Natural killer cell treated with Interleukin-12 subunit alpha and Interleukin-12 subunit beta and Interleukin-15 and Interleukin-18, amount 100 ng/mL, for 72 hours (primary cell): ENCODE measurements at places on chromosomes 1 and 21.

GRCh38 chr1:109502364-109502851 is 7.1 kb downstream of the AMIGO1 start:
- no peak for DNase-seq

- DNase-seq: no peak
These were observed 73.6 kb upstream of the NEGR1 start for GRCh38 chr1:72355899-72356298.

DNA sequence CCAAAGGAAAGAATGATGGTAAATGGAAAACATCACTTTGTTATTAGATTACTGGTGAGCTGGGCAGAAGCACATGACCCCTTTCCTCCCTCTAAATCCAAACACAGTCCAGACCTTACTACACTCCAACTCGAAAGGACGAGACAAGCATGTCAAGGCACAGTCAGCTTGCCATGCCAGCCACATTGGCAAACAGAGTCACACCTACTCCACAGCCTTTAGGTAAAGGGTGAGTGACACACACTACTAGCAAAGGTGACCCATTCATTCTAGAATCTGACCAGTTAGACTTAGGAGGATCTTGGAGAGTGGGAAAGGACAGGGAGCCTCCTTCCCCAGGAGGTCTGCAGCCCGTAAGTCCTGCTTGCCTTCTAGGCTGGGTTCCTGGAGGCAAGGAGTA is 3.0 kb downstream of the SLC44A3 start:
- no peak for DNase-seq

- no peak for DNase-seq
These were observed 9.8 kb downstream of the PPP2R5A start for GRCh38 chr1:212294983-212295382.

DNA sequence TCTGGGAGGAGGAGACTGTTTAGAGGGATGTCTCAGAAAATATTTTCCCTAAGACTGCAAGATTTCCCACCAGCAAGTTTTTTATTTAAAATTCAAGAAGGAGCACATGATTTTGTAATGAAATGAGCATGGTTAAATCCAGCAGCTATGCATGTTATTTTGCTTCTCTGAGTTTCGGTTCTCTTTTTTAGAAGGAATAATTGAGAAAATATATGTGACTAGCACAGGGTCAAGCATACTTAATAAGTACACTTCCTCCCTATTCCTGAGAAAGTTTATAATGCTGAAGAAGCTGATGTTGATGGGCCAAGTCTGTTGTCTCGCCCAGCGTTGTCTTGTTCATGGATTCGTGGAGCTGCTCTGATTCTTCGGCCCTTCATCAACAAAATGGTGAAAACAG is 51.2 kb downstream of the EXO1 start:
- DNase-seq: no peak

- DNase-seq: no peak
These were observed 4.8 kb downstream of the FAM131C start for GRCh38 chr1:16068356-16069270.

GRCh38 chr1:24803220-24803619 is 58.0 kb downstream of the CLIC4 start:
- no peak for DNase-seq

GRCh38 chr1:208302699-208303238 is 58.6 kb upstream of the PLXNA2 start:
- no peak for DNase-seq

GRCh38 chr1:88462488-88463261 is 221.4 kb upstream of the PKN2 start:
- no peak for DNase-seq

- DNase-seq: no peak
These were observed 5.7 kb downstream of the KCNQ4 start for GRCh38 chr1:40789342-40789598.

DNA sequence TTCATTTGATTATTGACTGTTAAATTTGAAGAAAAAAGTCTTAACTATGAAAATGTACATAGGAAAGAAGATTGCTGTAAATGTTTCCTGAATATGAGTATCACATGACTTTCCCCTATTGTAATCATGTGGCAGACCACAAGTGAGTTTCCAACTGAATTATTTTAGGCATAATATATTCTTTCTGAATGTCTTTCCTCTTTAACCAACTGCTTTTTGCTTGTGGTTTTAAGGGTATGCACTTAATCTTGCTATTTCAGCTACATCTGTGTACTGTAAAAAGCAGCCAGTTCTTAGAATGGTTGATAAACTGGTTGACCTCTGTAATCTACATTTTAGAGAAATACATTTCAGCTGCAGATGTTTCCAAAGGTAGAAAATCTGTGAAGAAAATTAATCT is 400.7 kb downstream of the NEGR1 start:
- no peak for DNase-seq

DNA sequence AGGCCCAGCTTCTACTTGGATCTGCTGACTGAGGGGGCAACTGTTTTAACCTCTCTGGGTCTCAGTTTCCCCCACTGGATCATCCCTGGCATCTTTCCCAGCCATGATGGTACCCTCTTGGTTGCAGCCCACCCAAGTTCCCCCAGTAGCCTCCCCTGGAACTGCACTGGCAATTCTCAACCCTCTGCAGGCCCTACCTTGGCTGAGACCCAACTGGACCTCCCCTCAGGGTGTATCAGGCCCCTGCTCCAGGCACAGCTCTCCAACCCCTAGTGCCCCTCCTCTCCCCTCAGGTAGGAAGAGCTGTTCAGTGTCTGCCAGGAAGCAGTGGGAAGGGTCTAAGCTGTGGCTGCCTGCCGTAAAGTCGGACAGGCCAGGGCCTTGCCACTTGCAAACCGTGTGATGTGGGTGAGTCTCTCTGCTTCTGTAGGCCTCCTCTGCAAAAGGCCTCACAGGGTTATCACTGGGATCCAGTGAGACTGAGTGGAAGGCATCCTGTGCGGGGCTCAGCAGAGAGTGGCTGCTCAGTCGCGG is 32.1 kb downstream of the RHBG start:
- DNase-seq: no peak

GRCh38 chr1:60562740-60563139 is 489.2 kb upstream of the C1orf87 start:
- DNase-seq: no peak

GRCh38 chr1:229452956-229453801 is 19.3 kb upstream of the ACTA1 start:
- no peak for DNase-seq

DNA sequence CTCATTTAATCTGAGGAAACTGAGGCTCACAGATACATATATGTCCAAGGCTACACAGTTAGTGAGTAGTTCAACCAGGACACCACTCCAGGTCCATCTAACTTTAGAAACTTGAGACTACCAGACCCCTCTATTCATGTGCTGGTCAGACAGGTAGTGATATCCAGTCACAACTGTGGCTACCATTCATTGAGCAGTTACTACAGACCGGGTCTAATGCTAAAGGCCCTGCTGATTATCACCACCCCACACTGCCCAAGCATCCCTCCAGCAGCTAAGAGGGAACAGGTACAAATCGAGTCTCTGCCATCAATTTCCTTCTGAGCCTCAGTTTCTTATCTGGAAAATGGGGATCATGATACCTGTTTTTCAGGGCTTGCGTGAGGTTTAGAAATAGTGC is 5.3 kb downstream of the HPCA start:
- DNase-seq: no peak

GRCh38 chr1:15932612-15933011 is 43.3 kb downstream of the ZBTB17 start:
- no peak for DNase-seq

DNA sequence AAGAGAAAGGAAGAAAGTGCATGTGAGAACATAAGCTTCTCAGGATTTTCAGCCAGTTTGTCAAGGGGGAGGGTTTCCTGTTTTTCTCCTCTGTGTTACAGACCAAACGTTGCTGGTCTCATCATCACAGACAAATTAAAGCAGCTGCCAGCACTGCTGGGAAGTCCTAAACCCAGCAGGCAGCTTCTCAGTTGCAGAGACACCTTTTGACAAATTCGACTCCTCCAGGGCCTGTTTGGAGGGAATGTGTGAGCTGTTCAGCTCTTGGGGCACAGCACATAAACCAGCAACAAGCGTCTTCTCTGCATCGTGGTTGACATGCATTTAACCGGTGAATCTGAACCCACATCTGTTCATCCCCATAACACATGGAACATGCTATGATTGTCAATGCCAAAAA is 454.6 kb upstream of the RUNX1 start:
- no peak for DNase-seq

GRCh38 chr1:95578462-95578861 is 344.5 kb downstream of the RWDD3 start:
- no peak for DNase-seq

GRCh38 chr1:117757668-117758067 is 151.8 kb downstream of the TENT5C start:
- DNase-seq: no peak

DNA sequence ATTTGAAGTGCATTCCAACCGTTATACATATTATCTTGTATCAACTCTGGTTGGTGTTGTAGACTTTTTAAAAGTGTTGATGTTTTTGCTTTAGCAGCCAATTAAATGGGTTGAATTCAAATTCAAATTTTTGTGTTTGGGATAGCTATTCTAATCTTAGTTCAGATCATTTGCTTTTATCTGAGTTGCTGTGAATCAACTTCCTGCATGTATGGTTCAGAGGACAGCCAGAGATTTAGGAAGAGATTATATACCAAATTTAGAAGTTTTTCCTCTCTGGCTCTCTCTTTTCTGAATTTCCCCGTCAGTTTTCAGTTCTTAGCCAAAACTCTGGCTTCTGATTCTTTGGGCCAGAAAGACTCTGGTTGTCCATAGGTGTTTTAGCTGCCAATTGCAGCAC is 415.5 kb downstream of the NUF2 start:
- no peak for DNase-seq

GRCh38 chr1:185289880-185290279 is 27.2 kb downstream of the IVNS1ABP start:
- no peak for DNase-seq

DNA sequence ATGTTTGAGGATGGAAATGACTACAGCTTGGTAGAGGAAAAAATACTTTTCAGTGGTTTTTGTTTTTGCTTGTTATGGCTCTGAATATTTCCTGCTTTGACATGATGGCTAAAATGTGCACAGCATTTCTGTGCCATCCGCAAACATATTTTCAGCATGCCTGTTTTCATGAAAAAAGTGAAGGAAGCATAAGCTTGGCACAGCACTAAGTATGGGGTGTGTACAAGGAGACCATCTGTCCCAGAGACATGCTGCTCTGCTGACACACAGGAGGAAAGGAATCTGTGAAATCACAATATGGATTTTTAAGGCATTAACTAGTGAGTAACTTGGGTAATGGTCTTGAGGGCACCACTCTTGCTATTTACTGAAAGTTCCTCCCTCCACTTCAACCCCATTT is 595.5 kb downstream of the RWDD3 start:
- DNase-seq: no peak

GRCh38 chr1:66931590-66931989 is 6.8 kb downstream of the MIER1 start:
- DNase-seq: no peak

GRCh38 chr21:38326899-38327298 is 70.1 kb downstream of the KCNJ15 start:
- no peak for DNase-seq

DNA sequence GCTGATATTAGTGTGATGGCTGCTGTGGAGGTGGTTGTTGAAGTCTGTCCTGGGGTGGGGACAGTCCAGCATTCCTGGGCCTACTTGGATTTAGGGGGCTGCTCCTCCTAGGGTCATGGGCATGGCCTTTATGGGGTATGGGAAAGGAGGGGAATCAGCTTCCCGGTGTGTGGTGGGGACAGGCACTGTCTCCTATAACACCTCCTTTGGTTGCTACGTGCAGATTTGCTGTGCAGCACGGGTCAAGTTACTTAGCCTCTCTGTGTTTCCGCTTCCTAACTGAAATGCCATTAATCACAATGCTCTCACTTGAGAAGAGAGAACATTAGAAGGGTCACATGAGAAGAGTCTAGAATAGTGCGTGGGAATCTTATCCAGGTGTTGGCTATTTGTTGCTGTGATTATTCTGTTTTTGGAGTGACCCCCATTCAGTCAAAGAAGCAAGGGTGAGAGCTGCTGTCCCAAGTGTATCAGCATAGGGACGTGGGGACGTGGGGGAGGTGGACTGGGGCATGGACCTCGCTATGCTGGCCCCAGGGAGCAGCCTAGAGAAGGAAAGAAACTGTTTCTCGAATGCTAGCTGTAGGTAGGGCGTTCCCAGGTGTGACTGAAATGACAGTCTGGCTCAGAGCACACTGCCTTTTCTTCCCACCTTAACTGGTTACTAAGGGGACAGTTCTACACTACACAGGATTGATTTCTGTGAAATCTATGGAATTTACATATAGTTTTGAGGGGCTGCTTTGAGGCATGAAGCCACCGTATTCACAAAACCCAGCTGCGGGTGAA is 19.9 kb downstream of the SOX13 start:
- no peak for DNase-seq

DNA sequence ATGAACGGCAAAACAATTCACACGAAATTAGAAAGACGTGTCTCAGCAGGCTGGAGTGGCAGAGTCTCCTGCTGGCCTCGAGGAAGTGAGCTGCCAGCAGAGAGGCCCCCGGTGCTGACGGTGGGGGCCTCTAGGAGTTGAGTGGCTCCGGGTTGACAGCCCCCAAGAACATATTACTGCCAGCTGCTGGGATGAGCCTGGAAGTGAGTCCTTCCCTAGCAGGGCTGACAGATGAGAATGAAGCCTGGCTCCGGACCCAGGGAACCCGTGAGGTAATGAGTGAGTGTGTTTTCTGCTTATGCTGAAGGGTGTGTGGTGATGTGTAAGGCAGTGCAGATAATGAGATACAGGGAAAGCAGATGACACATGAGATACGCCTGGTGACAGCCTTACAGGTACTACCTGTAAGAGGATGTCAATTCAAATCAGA is 23.5 kb upstream of the LRRC47 start:
- no peak for DNase-seq

- no peak for DNase-seq
These were observed 3.2 kb downstream of the CTPS1 start for GRCh38 chr1:40982721-40983120.

DNA sequence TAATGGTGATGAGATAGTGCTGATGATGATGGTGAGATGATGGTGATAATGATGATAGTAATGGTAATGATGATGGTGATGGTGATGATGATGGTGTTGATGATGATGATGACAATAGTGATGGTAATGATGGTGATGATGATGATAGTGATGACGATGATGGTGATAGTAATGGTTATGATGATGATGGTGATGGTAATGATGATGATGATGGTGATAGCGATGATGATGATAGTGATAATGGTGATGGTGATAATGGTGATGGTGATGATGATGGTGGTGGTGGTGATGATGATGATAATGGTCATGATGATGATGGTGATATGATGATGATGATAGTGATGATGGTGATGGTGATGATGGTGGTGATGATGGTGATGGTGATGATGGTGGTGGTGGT is 384.6 kb downstream of the MATN1 start:
- DNase-seq: no peak

DNA sequence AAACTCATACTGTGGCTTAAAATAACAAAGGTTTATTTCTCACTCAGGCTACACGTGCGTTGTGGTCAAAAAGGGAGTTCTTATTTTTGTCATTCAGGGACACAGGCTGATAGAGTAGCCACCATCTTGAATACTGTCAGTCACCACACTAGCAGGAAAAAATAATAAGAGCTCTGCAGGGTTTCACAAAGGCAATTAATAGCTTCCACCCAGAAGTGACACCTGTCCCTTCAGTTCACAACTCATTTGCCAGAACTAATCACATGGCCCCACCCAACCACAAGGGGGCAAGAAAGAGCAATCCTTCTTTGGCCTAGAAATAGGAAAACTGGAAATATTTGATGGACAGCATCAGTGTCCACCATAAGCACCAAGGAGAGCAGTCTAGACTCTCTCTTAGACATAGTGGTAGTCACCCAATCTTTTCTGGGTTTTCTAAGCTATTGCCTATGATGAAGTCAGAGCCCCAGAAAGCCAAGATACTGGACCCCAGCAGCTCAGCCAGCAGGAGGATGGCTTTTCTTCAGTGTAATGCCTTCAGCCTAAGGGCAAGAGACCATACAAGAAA is 8.2 kb downstream of the HAPLN2 start:
- no peak for DNase-seq
